ENCODE measurements at places on chromosomes 12 and 14.

DNA sequence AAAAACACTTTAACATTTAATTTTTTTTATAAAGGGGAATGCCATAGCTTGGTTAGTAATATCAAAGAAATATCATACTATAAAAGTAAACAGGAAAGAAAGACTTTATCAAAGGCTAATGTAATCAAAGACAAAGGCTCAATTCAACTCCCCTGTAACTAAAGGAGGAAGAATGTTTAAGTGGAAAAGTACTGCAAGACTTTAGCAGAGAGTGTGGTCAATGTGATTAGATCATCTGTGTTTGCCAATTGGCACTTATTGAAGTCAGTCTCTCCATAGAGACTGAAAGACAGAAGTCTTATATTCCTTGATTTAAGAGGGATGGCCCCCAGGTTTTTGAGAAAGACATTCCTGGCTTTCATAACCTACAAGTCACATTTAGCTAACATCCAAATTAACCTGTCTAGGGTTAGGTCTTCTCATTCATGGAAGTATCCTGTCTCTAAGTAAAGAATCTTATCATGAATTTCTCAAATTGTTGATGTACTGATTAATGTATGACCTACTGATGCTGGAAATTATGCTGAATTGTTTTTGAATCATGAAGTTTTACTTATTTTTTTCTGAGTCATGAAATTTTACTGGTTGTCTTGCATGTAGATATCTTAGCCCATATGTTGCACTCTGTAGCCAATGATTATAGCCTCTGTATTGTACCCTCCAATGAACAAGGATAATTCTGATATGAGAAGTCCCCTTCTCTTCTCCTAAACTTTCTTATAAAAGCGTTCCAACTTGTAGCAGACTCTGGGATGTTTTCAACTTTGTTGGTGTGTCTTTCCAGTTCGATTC, 65.4 kb downstream of the ATXN7L3B start:
- DNase-seq = no peak

DNA sequence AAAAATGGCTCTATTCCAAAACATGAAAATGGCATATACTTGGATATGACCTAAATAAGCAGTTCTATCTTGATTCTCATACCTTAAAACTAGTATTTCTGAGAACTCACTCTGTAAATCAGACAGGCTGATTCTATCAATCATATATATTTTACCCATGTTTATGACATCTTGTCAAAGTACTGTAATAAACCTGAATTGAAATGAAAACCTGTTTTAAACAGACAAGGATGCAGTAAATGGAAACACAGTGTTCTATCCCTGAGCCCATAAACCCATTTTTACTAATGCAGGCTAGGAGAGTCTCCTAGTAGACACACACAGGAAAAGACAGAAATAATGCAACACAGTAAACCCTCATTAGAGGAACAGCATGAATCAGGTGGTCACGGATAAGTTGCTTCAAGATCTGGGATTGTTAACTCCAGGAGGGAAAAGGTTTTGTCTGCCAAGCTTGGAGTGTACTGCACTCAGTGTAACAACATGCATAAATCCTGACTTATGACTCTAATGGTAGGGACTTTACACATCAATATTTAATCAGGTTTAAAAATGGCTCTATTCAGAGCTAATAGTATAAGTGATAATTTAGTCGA, 93.6 kb upstream of the CPNE8 start:
- DNase-seq = no peak

DNA sequence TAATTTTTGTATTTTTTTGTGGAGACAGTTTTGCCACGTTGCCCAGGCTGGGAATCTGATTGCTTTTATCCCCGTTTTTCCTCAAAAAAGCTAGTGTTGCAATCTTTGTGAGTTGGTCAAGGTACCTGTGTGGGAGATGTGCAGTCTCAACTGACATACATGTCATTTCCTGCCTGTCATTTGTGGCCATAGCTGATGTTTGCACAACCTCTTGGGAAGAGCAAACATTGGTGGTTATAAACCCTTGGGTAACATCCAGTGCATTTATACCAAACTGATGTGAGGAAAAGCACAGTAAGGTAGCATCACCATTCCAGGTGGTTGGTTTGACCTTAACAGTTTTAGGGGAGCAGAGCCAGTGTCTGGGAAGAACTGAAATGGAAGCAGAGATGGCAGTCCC, 54.7 kb downstream of the ATG14 start:
- DNase-seq = no peak

DNA sequence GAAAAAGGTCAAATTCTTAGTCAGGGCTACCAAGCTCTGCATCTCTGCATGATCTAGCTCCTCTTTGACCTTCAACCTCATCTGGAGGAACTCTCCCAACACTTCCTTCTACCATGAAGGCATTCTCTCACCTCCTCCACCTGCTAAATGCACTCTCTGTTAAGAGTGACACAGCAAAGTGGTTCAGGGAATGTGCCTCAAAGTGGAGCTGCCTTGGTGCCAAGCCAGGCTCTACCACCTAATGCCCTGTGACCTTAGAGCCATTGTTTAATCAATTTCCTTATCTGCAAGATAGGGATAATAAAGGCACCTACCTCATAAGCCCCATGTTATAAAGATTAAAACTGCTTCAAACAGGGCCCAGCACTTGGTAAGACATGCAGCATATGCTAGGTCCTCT, 236.7 kb downstream of the ANO2 start:
- DNase-seq = no peak

GRCh38 chr12:53939141-53940108, 794 bp downstream of the HOXC13 start:
- DNase-seq = no peak

DNA sequence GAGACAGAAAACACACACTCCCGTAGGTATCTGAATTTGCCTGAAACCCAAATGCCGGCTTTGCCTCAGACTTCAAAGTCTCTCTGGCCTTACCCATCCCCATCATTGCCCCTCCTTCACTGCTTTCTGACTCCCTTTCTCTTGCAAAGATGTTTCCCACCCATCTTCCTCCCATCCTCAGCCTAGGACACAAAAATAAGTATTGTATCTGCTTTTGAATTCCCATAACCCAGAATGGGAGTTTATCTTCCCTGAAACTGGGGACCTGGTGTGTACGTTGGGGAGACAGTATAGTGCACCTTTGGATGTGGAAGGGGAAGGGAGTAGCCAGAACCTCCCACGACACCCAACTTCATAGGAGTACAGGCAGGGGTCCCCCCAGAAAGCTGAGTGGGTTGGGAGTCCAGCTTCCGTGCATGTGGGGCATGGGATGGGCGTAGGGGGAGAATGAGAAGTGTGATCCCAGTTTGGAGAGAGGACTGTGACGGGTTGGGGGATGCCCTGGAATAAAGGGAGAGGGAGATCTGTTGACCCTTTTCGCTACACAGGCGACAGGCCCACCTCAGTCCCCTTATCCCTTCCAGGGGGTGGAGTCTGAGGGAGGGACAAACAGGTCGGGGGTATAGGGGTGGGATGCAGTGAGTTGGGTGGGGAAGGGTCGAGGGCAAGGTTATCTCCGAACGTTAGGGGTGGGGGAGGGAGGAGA, 488 bp upstream of the KIF5A start:
- DNase-seq = no peak

DNA sequence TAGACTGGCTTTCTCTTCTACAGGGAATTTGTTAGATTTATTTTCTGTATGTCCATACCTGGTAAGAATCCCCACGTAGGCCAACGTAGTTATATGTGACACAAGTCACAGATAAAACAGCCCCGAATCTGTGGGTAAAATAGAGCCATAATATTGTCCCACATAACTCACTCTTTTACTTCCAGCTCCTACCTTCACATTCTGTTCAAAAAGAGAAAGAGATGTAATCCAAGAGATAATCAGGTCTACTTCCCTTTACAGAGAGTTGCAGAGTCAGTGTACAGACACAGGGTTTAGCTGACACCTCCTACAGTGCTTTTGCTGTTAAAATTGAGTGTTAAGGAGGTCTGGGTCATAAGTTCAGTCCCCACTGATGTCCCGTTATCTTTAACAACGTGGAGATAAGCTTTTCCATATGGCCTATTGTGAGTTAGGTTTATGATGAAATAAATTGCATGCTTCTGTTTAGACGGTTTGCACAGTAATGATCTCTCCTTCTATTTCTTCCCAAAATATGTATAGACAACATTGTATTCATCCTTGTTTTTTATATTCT, 446.5 kb downstream of the ADAMTS20 start:
- DNase-seq = no peak

- DNase-seq = no peak
Measured at GRCh38 chr14:44775248-44775647, 186.5 kb downstream of the KLHL28 start.

DNA sequence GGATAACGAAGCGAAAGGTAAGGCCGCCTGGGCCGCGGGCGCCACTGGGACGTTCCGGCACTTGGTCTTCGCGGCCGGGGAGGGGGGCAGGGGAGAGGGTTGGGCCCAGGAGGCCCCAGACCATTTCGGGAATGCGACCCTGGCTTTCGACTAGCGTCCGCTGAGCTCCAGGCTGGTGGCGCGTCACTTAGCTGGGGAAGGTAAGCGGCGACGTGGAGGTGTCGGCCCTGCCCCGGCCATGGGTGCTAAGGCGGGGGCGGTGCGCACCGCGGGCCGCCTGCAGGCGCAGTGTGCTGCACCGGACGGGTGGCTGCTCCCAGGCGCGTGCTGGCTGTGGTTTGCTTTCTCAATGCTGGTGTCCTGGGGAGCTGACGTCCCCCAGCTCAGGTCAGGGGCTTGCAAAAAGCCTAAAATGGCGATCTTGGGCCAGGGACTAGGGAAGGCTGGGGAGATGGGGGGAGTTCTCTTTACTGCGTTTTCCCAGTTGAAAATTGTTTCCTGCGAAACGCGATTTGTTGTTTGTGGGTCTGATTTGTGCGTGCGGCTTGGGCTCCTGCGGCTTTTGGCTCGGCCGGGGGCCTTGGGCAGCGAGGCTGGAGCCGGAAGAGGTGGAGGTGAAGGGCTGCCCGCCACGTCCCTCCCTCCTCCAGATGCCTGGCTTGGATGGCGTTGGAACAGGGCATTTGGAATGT, 1.2 kb downstream of the HOXC10 start:
- no peak for DNase-seq

GRCh38 chr12:91542067-91542466, 359.4 kb upstream of the DCN start:
- DNase-seq = no peak

GRCh38 chr14:80275208-80275850, 64.0 kb upstream of the DIO2 start:
- DNase-seq = peak; percentile 2

DNA sequence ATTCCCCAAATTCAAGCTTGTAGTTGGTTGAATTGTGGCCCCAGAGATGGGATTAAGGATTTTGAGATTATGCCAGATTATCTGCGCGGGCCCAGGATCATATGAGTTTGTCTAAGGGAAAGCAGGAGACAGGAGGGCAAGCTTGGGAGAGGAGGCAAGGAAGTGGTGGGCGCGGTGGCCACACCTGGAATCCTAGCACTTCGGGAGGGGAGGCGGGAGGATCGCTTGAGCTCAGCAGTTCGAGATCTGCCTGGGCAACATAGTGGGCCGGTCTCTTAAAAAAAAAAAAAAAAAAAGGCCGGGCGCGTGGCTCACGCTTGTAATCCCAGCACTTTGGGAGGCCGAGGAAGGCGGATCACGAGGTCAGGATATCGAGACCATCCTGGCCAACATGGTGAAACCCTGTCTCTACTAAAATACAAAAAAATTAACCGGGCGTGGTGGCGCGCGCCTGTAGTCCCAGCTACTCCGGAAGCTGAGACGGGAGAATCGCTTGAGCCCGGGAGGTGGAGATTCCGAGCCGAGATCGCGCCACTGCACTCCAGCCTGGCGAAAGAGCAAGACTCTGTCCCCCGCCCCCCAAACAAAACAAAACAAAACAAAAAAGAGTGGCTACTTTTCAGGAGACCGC, 881 bp upstream of the PUS1 start:
- DNase-seq = no peak

- DNase-seq = no peak
Measured at GRCh38 chr12:99917711-99918402, 66.9 kb downstream of the ANKS1B start.

- DNase-seq = no peak
Measured at GRCh38 chr14:93381644-93382043, 34.7 kb downstream of the COX8C start.

DNA sequence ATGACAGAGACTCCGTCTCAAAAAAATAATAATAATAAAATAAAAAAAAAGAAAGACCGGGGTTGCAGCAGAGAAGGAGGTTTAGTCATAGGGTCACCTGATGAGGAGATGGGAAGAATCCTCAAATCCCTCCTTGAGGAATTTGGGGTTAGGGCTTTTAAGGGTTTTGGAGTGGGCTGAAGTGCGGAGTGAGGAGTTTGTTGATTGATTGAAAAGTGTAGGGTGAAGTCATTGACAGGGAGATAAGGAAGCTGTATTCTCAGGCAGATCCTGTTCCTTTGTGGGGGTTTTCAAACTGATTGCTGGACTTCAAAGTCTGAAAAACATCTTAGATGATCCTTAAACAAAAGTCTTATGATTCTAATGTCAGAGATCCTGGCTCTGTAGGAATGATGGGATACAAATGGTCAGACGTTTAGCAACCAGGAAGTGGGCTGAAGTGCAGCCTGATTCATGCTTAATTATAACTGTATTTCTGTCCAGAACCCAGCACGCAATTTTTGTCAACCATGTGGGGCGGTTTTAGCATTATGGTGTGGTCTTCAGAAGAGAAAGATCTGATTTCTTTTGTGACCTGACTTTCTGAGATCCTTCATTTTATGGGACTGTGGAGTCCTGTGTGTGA, 16.0 kb downstream of the FNTB start:
- DNase-seq = no peak

DNA sequence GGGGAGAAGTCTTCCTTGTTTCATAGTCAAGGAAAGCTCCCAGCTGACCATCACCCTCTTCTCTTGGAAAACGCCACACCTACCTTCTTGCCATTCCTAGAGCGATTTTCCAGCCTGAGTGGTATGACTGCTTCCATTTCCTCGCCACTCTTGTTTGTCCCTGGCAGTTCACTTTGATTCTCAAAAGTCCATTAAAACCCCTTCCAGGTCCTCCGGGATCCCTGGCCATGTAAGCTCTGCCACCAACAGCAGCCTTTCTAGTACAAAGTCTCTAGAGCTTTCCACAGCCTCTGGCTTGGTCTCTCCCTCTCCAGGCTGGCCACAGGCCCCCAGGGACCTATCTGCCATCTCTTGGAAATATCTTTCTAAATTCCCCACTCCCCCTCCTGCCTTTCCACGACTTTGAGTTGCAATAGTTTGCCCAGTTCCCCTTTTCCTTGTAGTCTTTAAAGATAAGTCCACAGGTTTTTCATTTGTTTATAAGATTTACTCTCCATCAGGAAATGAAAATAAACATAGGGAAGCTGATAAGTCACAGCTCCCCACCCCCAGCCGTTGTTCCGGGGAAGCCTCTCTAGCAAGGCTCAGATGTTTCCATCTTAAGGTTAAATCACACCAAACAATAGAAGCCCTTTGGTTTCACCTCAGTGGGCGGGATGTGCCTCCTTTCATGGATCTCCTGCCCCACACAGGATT, 42.9 kb upstream of the SINHCAF start:
- no peak for DNase-seq
